ENCODE measurements at places on chromosomes 16 and 17.

DNA sequence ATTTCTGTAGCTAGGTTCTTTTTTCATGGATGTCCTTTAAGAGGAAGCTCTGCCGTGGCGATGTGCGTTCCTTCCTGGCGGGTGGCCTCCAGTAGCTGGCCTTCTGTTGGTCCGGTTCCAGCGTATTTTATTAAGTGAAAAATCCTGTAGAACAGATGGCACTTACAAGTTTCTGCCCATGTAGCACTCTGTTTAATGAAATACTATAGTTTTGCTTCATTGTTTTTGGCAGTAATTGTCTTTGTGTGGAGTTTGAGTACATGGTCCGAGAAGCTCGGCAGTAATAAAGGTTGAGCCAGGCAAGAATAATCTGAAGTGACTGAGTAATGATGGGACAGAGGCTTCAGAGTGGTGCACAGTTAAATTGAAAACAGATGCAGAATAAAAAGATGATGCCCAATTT, 20.4 kb downstream of the USP10 start:
- DNase-seq = no peak

DNA sequence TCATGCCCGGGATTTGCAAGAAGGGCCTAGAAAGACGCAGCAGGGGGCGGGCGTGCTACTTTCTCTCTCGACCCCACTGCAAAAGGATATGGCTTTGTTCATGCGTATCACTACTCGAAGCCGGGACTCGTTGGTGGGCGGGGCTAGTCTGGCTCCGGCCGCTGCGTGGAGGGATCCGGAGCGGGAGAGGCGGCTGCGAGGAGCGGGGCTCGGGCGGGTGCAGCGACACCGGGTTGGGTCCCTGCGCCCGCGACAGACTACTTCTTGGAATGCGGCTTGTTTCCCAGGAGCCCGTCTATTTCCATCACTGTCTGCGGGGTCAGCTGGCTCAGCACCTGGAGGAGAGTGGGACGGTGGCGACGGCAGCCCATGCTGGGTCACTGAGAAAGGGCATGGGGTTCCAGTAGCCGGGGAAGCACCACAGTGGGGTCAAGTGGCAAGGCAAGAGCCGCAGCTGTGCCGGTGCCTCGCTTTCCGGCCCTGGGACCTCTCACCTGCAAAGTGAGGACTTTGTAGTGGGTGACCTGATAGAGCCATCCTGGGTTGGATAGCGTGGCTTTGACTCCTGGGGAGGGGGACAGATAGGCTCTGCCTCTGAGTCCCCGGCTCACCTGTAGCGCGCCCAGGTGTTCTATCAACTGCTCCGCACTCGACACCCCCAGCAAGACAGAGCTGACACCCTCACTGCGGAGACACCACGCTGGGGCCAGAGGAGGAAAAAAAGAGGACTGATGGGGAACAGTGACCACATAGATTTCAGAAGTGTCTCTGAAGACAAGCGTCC, 6.6 kb downstream of the KCNAB3 start:
- peak; percentile 51 for DNase-seq

- DNase-seq = no peak
Measured at GRCh38 chr16:6548507-6548906, 784.1 kb upstream of the RBFOX1 start.

- DNase-seq = no peak
Measured at GRCh38 chr17:79304884-79305283, 230.3 kb downstream of the ENGASE start.

DNA sequence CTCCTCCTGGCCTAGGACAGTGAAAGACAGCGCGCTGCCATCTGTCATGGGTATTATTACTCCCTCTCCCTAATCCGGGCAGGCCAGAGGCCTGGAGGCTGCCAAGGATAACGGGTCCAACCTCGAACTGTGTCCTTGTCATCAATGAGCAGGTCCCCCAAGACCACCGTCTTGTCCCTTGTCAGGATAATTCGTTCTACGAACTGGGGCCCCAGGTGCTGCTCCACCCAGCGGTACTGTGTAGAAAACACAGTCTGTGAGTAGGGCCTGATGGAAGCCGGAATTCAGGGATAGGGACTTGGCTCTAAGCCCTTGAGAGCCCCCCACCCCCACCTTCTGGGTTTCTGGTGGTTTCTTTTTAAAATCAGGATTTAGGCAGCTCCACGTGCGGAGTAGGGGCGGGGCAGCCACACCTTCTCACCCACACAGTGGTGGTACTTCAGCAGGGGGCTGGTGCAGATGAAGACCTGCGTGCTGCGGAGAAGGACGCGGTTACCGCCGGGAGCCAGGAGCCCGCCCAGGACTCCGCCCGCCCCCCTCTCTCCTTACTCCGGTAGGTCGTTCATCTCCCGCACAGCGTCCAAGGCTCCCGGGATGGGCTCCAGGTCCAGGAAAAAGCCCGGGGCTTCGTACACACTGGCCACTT, 787 bp downstream of the NT5C start:
- DNase-seq = no peak

All from activated CD8-positive, alpha-beta memory T cell treated with anti-CD3 and anti-CD28 coated beads for 1 hour (primary cell).